ENCODE measurements at places on chromosomes 4 and X. TPM values are rescaled to one million over a fixed set of nuclear protein-coding genes. Genes with fewer than 3 reads are reported as not detected.

TRAPPC11 gene
- total RNA-seq: 15.7 TPM

FAM9A gene
- not detected for total RNA-seq

FOXR2 gene
- not detected for total RNA-seq

TRPC5OS gene
- total RNA-seq: not detected

DNA sequence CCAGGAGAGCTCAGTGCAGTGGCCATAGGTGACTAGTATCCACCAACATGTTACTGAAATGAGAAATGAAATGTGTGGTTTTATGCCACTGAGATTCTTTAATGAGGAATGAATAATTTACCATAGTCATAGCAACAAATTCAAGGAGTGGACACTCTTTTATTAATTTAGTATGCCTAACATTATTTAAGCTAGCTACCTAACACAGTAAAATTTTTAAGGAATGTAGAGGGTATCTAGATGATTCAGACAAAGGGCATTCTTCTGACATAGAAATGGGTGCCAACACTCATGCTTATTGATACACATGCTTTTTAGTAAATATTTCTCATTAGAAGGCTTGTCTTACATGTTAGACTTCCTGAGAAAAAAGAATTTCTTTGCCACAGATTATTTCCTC, 33.3 kb upstream of the SULT1B1 start:
- DNase-seq: no peak

DNA sequence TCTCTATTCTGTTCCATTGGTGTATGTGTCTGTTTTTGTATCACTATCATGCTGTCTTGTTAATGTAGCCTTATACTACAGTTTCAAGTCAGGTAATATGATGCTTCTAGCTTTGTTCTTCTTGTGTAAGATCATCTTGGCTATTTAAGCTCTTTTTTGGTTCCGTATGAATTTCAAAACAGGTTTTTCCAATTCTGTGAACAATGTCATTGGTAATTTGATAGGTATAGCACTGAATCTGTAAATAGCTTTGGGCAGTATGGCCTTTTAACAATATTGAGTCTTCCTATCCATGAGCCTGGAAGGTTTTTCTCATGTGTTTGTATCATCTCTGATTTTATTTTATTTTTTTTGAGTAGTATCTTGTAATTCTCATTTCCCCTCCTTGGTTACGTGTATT, 94.3 kb downstream of the ANAPC10 start:
- DNase-seq: no peak

FRG1 gene
- 17.6 TPM for total RNA-seq

GRCh38 chr4:53924333-53925049, 139.9 kb downstream of the CHIC2 start:
- no peak for DNase-seq

- no peak for DNase-seq
These were observed 801 bp upstream of the ZC4H2 start for GRCh38 chrX:64977051-64977450.

CD40LG gene
- total RNA-seq: 0.09 TPM
